CD4-positive, alpha-beta memory T cell (primary cell): ENCODE measurements at places on chromosomes 11 and 22.

- DNase-seq, result no peak
Observed at GRCh38 chr11:38594895-38595294, 1996.9 kb upstream of the RAG2 start.

DNA sequence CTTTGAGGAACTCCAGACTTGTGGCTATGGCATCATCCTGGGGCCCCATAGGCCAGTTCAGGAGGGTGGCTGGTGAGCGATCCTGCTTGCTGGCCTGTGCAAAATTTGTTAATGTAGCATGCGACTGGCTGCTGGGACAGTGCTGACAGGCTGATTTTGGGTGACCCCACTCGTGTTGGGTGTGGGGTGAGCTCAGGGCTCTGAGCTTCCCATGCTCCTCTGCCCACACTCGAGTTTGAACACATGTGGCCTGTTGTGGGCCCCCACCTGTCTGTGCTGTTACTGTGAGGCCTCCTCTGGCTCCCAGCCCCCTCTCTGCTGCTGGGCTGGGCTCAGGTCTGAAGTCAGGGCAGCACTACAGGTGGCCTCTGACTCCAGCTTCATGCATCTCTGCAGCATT, 64.4 kb upstream of the MYEOV start:
- DNase-seq, result no peak

DNA sequence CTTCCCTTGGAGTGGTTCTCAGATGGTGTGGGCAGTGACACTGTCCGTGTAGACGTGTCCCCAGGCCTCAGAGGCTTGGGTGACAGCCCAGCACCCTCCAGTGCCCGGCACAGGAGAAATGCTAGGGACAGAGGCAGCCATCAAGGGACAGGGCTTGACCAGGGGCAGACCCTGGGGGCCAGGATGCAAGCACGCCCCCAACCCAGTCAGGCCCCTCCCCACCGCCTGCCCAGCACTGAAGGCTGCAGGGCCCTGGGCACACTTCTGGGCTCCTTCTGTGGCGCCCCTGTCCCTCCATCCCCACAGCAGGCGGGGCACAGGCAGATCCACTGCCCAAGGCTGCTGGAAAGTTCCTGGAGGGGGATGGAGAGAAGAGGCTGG, 11.1 kb downstream of the IGF2 start:
- DNase-seq, result no peak

GRCh38 chr22:32823024-32823730, 21.7 kb downstream of the TIMP3 start:
- DNase-seq, result peak; percentile 7

DNA sequence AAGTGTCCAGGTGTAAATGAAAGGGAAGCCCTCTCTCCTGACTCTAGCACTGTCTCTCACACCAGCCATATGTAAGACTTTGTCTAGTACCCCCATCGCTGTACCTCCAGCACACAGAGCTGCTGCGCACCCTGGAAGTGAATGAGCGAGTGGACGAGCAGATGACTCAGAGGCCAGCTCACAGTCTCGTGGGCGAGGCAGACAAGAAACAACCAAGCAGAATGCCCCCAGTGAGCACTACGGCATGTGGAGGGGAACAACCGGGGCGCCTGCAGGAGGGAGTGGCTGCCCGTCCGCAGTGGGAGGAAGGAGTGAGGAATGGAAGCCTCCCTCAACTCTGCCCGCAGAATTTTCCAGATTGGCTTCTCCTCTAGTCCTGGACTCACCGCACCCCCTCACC, 46.4 kb downstream of the MCM5 start:
- DNase-seq, result no peak

- no peak for DNase-seq
Observed at GRCh38 chr11:99351624-99352023, 330.9 kb downstream of the CNTN5 start.

DNA sequence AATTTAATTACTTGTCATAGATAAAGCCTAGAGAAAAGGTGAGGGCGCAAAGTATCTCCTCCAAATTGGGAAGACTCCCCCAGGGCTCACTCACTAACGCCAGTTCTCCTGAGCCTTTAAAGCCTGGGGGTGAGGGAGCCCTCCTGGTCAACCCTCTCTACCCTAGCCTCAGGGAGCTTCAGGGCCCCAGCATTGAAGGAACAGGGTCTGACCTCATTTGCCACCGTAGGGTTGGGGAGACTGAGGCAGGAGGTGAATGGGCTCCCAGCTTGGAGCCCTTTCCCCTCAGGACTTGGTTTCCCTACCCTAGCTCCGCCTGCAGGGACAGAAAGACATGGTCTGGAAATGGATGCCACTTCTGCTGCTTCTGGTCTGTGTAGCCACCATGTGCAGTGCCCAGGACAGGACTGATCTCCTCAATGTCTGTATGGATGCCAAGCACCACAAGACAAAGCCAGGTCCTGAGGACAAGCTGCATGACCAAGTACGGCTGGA, 1.7 kb downstream of the FOLR2 start:
- no peak for DNase-seq

GRCh38 chr22:38218661-38219622, 17.1 kb downstream of the MAFF start:
- peak; percentile 53 for DNase-seq

DNA sequence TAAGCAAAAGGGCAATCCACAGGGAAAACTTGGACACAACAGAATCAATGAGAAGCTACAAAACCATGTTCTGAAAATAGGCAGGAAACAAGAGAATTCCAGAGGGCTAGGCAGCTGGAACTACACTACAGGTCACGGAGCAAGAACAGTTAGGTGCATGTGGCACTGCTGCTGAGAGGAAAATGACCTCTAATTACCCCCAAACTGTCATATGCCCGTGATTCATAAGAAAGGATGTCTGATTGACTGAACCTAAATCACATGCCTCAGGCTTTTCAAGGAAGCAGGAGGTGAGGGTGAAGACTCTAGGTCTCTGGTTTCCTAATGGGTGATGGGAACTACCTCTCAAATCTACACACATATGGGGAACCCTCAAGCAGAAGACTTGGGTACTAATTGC, 17.9 kb upstream of the RRAS2 start:
- no peak for DNase-seq

GRCh38 chr22:37672206-37672919, 3.1 kb upstream of the LGALS1 start:
- DNase-seq, result peak; percentile 35

- no peak for DNase-seq
Observed at GRCh38 chr22:36930041-36930935, 16.9 kb downstream of the CSF2RB start.

GRCh38 chr22:45318168-45318557, 8.4 kb downstream of the FAM118A start:
- peak; percentile 96 for DNase-seq

DNA sequence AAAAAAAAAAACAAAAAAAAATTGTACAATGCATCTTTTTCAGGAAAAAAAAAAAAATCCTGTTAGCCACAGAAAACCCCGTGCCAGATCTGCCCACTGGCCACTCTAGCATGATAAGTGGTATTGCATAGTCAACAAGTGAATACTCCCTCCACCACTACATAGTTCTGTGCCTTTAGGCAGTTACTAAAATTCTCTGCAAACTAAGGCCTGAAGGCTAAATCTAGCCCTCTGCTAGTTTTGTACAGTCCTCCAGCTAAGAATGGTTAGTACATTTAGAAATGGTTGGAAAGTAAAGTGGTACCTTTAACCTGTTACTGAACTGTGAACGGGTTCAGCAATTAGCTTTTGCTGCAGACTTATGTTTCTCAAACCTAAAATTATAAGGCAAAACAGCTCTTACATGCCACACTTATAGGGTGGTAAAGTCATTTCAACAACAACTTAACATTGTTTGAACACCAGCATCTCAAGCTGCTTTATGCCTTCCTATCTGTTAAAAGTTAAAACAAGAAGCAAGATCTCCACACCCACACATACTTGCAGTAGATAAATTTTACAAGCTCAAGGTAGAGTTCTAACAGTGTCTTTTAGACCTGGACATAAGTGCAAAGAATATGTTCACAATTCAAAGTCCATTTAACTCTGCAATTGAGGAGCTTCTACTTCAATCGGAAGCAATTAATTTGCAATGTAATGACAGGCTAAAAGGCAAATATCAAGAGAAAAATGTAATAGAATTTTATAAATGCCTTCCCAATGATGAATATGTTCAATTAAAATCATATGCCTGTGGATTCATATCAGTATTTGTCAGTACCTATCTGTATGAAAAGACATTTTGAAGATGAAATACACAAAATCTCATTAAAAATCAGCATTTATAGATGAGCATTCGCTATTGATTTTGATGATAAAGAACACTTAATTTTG, 7.3 kb downstream of the C11orf71 start:
- DNase-seq, result no peak

- DNase-seq, result no peak
Observed at GRCh38 chr22:17637490-17638181, 921 bp upstream of the BCL2L13 start.

DNA sequence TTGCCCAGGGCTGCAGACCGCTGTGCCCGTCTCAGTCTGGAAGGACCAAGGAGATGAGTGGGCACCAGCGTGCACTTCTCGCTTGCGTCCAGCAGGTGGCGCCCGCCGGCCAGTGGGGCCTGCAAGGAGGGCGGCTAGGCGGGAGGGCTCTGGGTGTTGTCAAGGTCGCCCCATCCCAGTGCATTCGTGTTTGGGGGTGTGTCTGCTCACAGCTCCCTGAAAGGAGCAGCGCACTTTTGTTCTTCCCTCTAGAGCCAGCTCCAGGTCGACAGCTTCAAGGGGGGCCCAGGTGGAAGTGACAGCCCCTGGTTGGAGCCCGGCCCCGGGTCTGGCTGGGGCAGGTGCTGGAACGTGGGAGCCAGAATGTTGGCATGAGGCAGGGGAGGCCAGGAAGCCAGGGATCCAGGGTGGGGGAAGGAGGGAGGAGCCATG, 23.4 kb upstream of the MPPED1 start:
- peak; percentile 61 for DNase-seq

DNA sequence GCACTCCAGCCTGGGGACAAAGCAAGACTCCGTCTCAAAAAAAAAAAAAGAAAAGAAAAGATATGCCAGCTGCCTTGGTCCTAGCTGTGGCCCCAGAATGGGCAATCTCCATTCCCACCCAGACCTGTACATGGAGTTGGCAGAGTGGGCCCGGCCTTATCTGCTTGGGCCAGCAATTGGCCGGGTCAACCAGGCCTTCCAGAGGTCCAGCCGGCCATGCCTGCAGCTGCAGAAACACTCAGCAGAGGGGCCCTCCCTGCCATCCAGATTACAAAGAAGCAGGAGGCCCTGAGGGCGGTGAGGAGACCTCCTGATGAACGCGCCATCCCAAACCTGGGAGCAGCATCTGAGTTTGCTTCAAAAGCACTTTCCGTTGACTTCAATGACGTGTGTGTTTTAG, 26.9 kb upstream of the ARFGAP3 start:
- no peak for DNase-seq

DNA sequence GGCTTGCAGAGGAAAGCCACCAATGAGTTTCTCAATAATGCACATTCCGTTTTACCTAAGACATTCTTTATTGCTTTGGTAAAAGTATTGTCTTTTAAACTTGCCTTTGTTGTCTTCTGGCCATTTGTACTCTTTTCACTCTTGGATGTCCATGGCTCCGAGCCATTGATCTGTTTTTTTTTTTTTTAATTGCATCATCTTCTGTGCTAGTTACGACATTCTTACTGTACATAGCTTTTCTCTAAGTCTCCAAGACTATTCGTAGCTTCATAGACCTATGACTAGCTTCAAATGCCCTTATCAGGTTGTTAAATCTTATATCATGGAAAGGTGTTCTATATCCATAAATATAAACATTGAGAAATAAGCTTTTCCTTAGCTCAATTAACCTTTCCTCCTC, 1522.6 kb downstream of the FAM181B start:
- no peak for DNase-seq

- no peak for DNase-seq
Observed at GRCh38 chr11:125372911-125373310, 123.2 kb downstream of the FEZ1 start.

DNA sequence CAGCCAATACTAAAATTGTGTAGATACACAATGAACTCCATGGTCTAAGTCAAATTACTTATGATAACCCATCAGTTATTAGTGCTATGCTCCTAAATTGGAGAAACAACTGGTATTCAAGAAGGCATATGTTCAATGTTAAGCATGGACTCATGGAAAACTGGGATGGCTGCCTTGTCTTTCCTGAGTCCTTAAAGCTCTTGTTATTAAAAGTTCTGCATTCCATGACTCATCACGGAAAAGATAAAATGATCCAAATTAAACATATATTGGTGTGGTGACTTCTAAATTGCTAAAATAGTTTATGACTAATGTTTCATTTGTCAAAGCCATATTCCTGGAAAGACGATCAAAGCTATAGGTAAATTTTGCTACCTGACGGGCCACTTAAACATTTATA, 9.4 kb upstream of the EI24 start:
- no peak for DNase-seq

- no peak for DNase-seq
Observed at GRCh38 chr11:114173843-114174242, 114.3 kb downstream of the ZBTB16 start.

DNA sequence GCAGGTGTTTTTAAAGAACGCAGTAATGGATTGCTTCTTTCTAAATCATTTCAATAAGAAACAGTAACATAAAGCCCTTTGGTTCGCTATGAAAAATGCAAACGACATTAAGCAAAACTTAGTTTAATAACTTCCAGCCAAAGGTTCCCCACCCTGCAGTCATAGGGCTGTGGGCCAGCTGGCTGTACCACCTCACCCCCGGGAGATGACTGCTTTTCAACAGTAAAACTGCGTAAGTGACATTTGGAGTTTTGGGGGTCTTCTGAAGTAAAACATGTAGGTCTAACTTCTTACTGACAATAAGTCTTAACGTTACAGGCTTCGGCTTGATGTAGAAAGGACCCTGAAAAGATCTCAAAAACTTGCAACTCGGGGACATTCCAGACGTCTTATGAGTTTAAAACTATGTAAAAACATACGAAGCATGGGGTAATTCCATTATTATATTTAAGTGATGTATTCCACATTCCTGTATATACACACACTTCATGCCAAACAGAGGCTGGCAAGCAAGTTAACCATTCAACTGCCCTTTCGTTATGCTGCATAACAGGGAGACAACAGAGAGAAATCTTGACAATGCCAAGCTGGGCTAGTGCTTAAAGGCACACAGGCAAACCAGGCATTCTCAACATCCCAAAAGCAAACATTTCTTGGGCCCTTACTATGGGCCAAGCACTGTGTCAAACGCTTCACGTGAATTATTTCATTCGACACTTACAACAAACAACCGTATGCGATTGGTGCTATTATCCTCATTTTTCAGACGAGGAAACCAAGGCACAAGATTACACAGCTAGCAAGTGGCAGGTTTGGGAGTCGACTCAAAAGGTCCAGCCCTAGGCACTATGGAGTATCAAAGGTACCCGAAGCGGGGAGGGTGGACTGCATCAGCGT, 1.2 kb downstream of the MRTFA start:
- no peak for DNase-seq

DNA sequence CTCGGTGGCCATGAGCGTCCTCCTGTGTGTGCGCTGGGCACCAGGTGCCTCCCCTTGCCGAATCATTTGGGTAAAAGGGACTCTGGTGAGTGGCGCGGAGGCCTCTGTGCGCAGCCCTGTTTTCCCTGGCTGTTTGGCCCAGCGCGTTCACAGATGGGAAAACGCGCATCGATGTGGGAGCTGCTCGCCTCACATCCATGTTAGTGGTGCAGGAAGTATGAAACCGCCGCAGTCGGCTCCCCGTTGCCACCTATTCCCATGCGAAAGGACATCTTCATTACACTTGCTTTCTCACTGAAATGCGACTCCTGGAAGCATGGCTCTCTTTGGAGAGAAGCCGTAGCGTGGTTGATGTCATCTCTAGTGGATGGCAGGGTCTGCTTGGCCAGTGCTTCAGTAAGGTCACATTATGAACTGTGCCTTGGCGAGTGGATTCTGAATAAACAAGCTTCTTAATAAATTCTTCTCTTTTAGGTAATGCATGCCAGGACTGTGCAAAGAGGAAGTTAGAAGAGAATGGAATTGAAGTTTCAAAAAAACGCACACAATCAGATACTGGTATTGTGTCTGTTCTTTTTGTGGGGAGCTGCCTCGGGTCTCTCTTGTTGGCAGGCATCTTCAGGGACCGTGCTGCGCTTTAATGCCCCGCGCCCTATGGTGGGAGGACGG, 26.3 kb downstream of the FAM118A start:
- DNase-seq, result no peak
